ENCODE measurements at places on chromosomes 2 and 18.

GRCh38 chr18:63002305-63002704 is 287.0 kb downstream of the PHLPP1 start:
- DNase-seq = no peak

- no peak for DNase-seq
Observed at GRCh38 chr2:100403722-100404121, 13.7 kb downstream of the CHST10 start.

GRCh38 chr2:31078579-31079105 is 59.6 kb downstream of the GALNT14 start:
- no peak for DNase-seq

- peak; percentile 8 for DNase-seq
Observed at GRCh38 chr2:240397924-240398645, 37.4 kb upstream of the GPC1 start.

- DNase-seq = no peak
Observed at GRCh38 chr2:25354116-25354515, 12.4 kb upstream of the DNMT3A start.

DNA sequence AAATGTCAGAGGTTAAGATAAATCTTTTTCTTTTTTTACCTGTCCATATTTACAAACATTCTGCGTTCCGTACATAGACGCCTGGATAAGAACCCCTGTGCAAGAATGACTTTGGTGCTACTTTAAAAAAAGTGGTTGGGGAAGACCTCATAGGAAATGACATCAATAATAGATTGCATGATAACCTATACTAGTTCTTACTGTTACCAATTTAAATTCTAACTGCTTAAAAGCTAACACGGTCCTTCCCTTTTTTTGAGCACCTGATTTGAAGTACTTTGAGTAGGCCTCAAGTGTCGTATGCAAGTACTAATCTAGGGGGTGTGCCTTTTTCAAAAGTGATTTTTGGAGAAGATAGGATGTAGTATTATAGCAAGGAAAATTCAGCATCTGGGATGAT is 2.1 kb downstream of the SLC39A10 start:
- peak; percentile 16 for DNase-seq

- no peak for DNase-seq
Observed at GRCh38 chr2:5394223-5394622, 298.0 kb upstream of the SOX11 start.

DNA sequence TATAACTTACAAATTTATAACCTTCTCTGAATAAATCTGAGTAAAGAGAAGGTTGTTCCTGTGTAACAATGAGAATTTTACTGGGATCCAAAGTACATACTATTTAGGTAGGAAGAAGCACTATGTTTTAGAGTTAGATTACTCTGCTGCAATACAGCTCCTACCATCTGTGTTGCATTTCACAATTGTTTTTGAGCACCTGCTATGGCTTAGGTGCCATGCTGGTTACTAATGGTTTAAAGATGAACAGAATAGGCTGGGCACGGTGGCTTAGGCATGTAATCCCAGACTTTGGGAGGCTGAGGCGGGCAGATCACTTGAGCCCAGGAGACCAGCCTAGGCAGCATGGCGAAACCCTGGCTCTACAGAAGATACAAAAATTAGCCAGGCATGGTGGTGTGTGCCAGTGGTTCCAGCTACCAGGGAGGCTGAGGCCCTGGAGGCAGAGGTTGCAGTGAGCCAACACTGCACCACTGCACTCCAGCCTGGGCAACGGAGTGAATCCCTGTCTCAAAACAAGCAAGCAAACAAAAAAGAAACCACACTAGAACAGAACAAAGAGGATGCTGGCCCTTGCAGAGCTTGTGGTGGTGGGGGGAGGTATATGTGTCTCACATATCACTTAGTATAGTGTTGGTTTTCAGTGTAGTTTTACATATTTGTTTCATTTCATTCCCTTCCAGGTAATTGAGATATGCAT is 56.7 kb downstream of the SPTBN1 start:
- DNase-seq = no peak

GRCh38 chr2:58557176-58557575 is 316.1 kb upstream of the FANCL start:
- no peak for DNase-seq

GRCh38 chr2:8004250-8004681 is 677.6 kb upstream of the ID2 start:
- DNase-seq = peak; percentile 32

DNA sequence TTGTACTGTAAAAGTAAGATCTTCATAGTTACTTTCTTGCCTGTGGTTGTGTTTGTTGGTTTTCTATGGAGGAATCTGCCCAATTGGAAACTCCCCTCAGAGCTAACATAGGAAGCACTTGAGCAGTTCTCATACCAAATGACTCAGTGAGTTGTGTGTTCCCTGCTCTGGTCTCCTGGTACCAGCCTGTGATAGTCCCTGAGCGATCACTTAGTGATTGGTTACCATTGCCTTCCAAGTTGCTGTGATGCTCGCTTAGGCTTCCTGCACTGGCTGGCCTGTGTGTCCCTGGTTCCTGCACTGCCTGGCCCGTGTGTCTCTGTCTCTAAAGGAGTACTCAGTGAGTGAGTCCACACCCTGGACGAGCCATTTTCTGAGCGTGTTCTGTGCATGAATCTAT is 133.0 kb downstream of the MAP4K4 start:
- peak; percentile 95 for DNase-seq

GRCh38 chr18:10162340-10162739 is 248.5 kb downstream of the VAPA start:
- no peak for DNase-seq

DNA sequence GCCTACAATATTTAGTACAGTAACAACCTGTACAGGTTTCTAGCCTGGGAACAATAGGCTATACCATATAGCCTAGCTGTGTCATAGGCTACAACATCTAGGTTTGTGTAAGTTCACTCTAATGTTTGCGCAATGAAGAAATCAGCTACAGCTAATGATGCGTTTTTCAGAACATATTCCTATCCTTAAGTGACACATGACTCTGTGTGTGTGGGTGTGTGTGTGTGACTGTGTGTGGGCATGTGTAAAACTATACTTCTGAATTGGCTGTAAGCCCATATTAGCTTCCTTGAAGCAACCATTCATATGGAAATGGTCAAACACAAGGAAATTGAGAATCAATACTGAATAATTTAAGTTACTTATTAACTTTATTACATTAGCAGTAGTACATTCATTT is 120.8 kb upstream of the SULT1C3 start:
- DNase-seq = no peak

DNA sequence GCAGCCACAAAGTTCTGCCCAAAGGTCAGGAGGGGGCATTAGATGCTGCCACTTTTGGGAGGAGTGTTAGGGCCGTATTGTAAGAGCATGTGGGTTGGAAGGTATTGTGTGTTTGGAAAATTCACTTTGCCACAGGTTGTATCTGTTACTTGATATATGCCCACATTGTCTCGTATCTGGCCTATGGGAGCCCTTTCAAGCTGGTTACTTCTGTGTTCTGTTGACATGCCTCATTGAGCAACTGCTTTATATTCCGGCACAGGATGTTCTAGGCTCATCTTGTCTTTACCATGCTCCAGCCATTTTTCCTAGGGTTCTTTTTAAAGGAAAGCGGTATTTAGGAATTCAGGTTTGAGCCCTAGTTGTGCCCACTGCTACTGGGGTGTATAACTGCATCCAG is 6.0 kb downstream of the ADNP2 start:
- no peak for DNase-seq

- no peak for DNase-seq
Observed at GRCh38 chr2:101479810-101480209, 4.9 kb upstream of the RFX8 start.

- DNase-seq = no peak
Observed at GRCh38 chr2:18889565-18890332, 300.4 kb upstream of the NT5C1B start.

DNA sequence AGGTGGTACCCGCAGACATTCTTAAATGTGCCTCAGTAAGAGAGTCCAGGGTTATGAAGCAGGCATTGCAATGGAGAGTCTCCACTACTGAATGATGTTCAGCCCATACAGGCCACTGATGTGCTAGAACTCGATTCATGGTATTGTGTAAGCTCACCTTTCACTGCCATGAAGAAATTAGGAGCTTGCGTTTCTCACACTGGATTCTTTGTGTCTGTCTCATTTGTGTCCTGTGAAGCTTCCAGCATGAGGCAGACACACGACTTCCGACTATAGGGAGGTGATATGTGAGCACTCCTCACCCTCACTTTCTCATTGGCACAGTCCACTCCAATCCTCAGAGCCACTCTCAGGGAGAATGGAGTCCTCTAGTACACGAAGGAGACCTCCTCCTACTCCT is 677.4 kb upstream of the RAB6C start:
- DNase-seq = no peak

GRCh38 chr2:191019376-191019775 is 5.4 kb upstream of the STAT1 start:
- no peak for DNase-seq

- DNase-seq = no peak
Observed at GRCh38 chr2:31704561-31705212, 123.9 kb upstream of the SRD5A2 start.

- no peak for DNase-seq
Observed at GRCh38 chr18:33161131-33161530, 279.4 kb downstream of the CCDC178 start.

DNA sequence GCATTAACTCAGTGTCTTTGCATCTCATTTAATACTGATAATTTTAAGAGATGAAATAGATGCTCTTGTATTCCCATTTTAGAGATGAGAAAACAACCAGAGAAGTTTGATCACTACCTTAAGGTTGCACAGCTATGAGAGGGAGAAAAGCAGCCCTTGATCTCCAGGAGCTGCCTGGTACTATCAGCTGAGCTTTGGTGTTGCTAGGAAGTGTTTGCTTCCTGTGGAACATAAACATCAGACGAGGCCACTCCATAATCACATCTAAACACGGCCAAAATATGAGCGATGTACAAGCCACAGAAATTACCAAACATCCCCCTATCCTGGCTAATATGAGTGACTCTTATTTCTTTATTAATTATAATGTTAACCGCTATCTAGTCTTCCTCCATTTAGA is 620 bp upstream of the WDFY1 start:
- DNase-seq = no peak

DNA sequence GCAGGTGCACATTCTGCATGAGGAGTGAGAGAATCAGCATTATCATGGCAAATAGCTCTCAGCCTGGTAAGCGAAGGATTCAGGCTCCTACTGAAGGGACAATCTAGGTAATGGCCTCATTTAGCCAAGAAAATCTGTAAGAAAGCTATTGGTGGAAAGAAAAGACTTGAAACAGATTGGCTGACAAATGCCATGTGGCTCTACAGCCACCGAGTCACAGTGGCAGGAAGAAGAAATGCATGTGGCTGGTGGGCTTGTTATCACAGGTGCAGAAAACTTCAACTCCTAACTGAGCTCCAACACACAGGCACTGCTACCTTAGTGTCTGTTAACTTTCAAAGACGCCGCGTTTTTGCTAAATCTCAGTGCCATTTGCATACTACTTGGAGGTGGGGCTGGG is 60.6 kb upstream of the REV1 start:
- DNase-seq = no peak

GRCh38 chr18:77645170-77645872 is 395.7 kb downstream of the GALR1 start:
- DNase-seq = no peak

GRCh38 chr2:80328159-80328571 is 23.6 kb upstream of the LRRTM1 start:
- DNase-seq = no peak

DNA sequence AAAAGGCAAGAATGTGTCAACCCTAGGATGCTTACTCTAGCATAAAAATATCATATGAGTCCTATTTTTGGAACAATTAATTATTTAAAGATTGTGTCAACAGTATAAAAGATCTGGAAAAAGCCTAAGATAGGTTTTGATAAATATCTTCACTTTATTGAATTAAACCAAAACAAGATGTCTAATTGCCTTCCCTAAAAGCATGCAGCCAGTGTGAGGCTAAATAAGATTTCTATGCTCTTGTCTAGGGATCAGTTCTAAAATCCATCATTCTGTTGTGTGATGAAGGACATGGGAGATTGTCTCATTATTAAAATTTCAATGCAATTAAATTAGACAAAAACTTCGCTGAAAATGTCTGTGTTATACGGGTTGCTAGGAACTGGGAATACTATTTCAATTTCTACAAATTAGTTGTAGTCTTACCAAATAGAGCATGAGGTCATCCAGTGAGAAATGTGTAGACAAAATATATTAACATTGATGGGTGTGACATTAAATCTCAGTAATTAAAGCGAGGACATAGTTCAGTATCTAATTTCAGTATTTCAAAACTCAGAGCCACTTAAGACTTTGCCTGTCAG is 535.6 kb upstream of the FSIP2 start:
- no peak for DNase-seq

DNA sequence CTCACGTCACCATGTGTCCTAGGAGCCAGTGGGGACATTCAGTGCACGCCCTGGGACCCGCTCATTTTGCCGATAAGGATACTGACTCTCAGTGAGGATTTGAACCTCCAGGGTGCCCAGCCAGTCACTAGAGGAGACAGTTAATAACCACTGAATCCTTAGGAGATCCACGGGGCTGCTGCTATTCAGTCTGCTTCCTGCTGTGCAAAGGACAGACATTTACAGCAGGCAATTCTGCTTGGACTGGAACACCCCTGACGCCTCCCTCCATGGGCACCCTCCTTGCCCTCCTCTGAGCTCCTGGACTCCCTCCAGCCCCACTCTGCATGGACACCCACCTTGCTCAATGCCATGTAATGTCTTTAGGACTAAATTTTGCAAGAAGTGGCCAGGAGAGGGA is 265.5 kb downstream of the EIPR1 start:
- DNase-seq = no peak

GRCh38 chr18:55588870-55589595 is 1.0 kb upstream of the TCF4 start:
- DNase-seq = no peak

GRCh38 chr18:35352778-35353177 is 8.6 kb upstream of the ZNF24 start:
- DNase-seq = no peak

- no peak for DNase-seq
Observed at GRCh38 chr2:208793434-208793833, 386.8 kb downstream of the PTH2R start.

- no peak for DNase-seq
Observed at GRCh38 chr2:124875627-124876244, 850.6 kb downstream of the CNTNAP5 start.

DNA sequence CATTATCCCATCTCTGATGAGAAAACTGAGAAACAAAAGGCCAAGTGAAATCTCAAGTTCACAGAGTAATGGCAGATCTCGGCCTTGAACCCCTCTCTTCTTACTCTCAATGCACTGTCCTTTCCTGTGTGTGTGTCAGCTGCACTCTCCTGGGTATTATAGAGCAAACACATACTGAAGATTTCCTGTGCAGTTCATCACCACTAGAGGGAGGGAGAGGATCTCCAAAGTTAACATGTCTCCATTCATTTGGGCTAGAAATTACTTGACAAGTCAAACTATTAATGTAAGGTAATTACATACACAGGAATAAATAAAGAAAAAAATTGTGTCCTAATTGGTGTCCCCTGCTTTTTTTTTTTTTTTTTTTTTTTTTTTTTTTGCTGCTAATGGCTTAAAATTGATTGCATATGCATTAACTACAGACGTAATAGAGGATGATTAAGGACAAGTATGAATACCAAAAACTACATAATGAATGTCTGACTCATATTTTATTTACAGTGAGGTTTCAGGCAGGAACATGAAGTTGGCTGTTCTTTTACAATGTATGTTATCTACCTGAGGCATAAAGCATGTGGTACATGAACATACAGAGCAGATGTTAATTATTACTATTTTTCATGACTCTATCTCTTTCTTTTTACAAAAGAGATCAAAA is 269.2 kb downstream of the NYAP2 start:
- DNase-seq = peak; percentile 78
